ENCODE measurements at places on chromosomes 2 and 18.

DNA sequence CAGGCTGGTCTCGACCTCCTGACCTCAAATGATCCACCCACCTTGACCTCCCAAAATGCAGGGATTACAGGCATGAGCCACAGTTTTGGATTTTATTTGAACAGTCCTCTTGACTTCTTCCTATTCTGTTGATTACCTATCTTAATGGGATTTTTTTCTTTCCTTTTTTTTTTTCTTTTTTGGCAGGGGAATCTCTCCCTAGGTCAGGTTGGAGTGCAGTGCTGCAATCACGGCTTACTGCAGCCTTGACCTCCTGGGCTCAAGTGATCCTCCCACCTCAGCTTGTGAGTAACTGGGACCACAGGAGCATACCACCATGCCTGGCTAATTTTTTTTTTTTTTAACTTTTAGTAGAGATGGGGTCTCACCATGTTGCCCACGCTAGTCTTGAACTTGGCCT is 2.8 kb downstream of the MTHFD2 start:
- DNase-seq: no peak

GRCh38 chr2:67476809-67477790 is 80.0 kb downstream of the ETAA1 start:
- DNase-seq: peak; percentile 17

- peak; percentile 88 for DNase-seq
Measured at GRCh38 chr2:8598295-8599165, 83.3 kb upstream of the ID2 start.

DNA sequence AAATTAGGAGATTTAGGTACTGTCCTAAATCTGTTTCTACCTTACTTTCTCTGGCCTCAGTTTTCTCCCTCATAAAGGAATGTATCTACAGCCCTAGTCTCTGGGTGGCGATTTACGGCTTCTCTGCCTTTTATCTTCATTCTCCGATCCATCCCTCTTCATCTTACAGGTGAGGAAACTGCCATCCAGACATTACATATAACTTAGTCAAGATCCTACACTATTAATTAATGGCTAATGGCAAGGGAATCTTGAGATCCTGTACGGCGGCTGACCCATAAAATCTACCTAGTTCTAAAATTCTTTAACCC is 386 bp upstream of the YIPF4 start:
- no peak for DNase-seq

DNA sequence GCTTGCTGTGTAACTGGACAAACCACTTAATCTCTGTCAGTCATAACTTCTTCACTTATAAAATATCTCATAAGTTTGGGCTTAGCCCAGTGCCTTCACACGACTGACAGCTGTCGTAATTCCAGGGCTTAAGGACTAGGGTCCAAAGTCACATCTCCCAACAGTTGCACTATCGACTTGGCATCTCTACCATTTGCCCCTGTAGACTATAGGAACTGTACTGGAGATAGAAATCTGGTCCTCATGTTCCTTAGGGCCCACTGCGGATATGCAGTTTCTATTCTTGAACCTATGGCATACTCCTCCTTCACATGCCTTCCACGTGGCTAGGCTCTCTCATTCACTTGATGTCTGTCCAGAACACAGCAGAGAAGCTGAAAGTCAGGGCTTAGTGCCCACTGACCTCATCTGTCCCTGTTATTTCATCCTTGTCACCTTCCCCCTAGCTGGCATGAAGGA is 2.7 kb downstream of the ABHD1 start:
- DNase-seq: no peak

DNA sequence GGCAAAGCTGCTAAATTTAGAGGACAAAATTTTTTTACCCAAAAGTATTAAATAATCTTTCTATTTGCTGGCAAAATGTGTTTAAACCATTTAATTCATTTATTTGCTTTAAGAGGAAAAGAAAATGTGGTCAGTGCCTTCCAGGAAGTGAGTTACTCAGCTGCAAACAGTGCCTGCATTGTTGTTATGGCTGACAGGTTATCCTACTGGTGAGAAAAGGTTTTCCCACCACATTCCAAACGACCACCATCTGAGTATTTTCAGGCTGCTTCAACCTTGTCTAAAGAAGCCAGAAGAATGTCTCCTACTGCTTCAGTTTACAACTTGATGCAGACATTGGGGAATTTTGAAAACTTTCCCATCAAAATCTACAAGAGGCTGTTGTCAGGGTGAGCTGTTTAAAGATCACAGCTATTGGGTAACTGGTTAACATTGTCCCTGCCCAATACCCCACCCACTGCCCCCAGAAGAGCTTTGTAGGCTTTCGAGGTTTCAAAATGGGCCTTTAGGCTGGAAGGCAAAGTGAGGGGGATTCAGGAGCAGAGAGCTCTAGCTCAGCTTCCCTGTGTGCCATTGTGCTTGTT is 461.3 kb upstream of the FANCL start:
- DNase-seq: no peak

DNA sequence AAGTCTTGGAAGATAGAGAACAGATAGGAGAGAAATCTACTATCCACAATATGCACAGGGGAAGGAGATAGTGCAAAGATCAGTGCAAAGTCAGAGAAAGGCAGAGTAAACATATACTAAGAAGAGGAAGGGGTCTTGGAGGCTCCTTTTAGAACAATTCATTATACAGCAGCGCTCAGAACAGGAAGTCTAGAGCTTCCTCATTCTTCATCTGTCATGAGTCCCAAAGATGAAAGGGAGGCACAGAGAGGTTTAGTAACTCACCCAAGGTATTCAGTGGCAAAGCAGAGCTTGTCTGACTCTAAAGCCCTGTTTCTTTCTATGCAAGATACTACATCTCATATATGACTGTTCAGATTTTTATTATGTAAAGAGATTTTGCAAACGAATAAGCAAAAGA is 1.4 kb downstream of the SP110 start:
- DNase-seq: no peak

DNA sequence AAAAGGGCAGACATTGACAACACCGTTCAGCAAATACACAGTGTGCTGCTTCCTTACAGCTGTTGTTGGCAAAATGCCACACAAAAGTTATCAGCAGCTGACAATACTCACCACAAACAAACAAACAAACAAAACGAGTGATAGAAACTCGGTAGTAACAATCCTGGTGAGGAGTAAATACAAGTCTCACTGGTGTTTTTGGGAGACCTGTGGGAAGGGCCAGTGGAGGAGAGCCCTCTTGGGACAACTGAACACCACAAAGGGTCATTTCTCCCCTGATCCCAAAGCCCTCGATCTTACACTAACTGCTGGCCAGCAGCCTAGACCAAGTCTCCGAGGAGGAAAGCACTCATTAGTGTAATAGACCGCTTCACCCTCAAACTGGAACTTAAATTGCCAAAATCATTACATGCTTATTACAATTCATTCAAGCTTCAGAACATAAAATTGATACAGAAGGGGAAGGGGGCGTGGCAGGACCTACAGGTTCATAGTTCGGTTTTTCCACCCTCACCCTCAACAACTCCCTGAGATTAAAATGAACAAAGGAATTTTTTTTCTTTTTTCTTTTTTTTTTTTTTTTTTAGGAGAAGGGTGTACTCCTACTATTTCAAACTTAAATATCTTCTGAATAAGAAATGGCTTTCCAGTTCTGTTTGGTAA is 5.0 kb downstream of the AP1S3 start:
- DNase-seq: no peak

DNA sequence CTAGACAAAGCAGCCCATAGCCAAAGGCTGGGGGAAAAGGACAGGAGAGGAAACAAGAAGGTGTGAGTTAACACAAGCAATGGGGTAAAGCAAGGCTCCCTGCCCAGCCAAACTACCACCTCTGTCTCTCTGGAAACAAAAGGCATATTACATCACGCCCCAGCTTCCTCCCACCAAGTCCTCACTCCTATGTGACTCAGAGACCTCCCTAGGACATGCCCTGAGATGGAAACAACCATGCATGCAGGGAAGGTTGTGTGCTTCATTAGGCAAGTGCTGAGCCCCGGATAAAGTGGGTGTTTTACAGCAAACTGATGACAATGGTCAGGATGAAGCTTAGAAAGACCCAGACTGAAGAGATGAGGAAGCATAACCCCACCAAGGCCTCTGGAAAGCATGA is 9.0 kb upstream of the ATRAID start:
- DNase-seq: no peak

- no peak for DNase-seq
Measured at GRCh38 chr2:71821856-71822255, 325.8 kb downstream of the CYP26B1 start.

- no peak for DNase-seq
Measured at GRCh38 chr2:3453190-3453999, 65.9 kb downstream of the ADI1 start.

- no peak for DNase-seq
Measured at GRCh38 chr18:48493434-48494230, 45.2 kb upstream of the CTIF start.
